ENCODE measurements at places on chromosomes 11 and 22. TPM values are rescaled to one million over a fixed set of nuclear protein-coding genes. Genes with fewer than 3 reads are reported as not detected.

DNA sequence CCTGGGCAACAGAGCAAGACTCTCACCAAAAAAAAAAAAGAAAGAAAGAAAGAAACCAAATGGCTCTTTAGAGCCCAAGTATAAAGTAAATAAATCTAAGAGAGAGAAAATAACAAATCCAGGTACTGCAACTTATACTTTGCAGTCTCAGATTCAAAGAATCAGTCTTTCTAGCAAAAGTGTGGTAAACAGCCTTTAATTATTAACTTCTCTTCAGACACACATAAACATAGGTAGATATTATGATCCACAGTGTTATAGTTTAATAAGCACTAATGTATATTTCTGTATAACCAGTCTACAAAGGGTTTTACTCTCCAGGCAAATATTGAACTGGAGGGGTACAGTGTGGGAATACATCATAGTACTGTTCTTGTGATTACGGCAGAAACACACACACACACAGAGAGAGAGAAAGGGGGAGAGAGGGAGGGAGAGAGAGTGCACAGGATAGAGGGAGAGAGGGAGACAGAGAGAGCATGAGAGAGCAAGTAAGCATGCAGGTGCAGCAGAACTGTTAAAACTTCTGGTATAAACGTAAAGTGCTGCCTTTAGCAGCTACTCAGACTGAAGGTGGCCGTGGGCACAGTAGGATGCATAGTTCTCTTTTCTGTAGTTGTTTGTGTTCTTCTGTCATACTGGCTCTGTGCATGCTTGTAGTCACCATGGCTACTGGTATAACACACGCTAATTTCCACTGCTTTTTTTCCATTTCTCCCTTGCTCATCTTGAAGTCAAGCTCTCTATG, 32.3 kb downstream of the MTMR2 start:
- DNase-seq: peak; percentile 58

DNA sequence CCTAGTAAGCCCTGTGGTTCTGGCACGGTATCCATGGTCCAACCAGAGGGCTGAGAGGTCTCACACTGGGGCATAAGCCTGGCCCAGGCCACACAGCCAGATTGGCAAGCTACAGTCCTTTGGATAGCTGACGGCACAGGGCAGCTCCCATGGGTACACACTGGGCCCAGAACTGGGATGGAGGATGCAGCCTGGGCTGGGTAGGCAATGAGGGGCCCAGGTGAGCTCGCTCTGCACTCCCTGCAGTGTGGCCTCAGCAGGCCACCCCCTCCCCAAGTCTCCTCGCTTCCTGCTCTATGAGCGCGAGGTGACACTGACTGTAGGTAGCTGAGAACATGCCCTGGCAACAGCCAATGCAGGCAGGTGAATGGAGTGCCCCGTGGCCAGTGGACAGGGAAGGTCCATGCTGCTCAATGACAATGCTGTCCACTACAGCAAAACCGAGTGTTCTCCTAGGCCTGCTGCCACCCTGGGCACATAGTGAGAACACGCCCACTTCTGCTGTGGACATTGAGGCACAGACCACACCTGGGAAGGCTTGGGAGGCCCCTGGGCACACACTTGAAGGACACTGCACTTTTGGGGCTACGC, 3.8 kb downstream of the ARVCF start:
- DNase-seq: no peak

DNA sequence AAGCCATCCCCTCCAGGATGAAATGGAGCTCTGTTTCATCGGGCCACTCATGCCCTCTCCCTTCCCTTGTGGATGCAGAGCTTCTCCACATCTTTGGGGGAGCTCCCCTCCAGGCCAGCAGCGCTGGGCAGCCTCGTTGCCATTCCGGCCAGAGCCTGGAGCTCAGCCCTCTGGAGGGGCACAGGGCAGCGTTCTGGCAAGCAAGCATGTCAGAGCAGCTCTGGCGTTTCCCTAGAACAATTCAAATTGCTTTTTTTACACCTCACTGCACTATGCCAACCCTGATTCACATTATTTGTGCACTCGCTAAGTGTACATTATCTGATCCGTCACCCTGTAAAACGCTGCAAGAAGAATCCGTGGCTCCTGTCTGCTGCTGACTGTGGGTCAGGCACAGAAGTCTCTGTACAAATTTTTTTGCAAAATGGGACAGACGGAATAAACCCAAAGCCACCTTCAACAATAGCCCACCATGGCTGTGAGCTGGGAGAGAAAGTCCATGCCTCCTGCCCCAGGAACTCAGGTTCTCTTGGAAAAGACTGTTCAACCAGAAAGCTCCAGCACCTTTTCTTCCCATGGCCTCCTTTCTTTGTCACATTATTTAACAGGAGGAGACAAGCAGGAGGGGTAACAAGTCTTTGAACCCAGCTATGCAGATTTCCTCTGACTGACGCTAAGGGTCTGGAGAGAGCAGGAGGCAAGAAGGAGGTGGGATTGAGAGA, 139.5 kb upstream of the CADM1 start:
- DNase-seq: no peak

- DNase-seq: peak; percentile 4
Measured at GRCh38 chr11:83671289-83671688, 385.1 kb upstream of the CCDC90B start.

- DNase-seq: no peak
Measured at GRCh38 chr11:113131036-113131775, 170.0 kb downstream of the NCAM1 start.

DNA sequence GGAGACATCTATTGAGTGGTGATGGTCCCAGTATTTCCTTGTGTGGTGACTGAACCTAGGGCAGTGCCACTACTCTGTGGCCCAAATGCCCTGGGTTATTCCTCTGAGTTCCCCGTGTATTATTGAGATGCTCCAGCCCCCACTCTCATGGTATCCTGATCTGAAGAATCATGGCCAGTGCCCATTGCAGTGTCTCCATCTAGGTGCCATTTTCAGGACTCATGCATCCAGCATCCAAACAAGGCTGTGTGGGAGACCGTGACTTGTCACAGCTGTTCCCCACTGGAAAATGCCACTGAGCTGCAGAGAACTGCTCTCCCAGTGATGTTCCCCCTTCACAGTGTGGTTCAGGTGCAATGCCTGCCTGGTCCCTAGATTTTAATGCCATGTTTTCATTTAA, 24.7 kb downstream of the GGTLC2 start:
- DNase-seq: no peak

- peak; percentile 59 for DNase-seq
Measured at GRCh38 chr11:128725630-128726319, 31.9 kb downstream of the FLI1 start.

GRCh38 chr22:20066617-20067383, 13.2 kb upstream of the DGCR8 start:
- no peak for DNase-seq

GRCh38 chr22:41576877-41577276, 12.8 kb downstream of the PMM1 start:
- DNase-seq: peak; percentile 52

GRCh38 chr11:12008790-12009616, 577 bp upstream of the DKK3 start:
- DNase-seq: peak; percentile 46

GRCh38 chr11:101456812-101457211, 127.0 kb downstream of the TRPC6 start:
- peak; percentile 52 for DNase-seq

GRCh38 chr11:102967497-102967896, 12.0 kb upstream of the MMP13 start:
- no peak for DNase-seq

- no peak for DNase-seq
Measured at GRCh38 chr22:24225951-24226350, 18.9 kb downstream of the GGT5 start.

DNA sequence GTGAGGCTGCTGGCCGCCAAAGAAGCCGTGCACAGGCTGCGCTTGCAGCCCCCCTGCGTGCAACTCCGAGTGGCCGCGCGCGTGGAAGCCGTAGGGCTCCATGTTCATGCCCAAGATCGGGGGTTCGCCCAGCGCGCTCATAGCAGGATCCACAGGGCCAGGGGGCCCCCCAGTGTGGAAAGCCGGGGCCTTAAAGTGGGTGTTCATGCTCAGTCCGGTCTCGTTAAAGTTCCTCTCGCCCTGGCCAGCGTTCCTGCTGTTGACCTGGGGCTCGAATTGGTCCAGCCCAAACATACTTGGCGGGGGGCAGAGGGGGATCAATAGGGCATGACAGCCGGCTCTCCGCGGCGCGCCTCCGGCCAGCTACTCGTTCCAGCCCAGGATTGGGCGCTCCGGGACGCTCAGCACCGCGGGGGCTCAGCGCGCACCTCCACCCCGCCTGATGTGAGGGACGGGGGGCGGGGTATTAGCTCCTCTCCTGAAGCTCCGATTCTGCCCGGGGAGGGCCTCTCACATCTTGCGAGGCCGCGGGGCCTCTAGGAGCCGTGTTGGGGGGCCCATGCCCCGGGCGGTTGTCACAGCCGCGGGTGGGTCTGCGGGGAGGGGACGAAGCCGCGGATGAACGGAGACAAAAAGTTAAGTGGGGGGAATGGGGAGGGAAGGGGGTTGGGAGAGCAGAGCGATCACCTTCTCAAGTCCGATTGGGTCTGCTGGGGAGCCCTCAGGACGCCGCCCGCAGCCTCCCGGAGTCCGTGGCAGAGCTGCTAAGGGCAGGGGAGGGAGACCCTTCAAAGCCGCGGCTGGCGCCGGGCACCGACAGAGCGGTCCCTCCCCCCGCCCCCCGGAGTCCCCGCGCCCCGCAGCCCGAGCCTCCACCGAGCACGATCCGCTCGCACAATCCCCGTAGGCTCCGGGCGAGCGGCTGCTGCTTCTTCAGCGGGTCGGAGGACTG, 1.0 kb downstream of the MN1 start:
- no peak for DNase-seq

GRCh38 chr11:13698132-13698531, 29.7 kb downstream of the FAR1 start:
- no peak for DNase-seq

GRCh38 chr11:79458709-79459108, 17.9 kb upstream of the TENM4 start:
- DNase-seq: no peak

- no peak for DNase-seq
Measured at GRCh38 chr11:47587723-47588326, 1.3 kb downstream of the FAM180B start.

DNA sequence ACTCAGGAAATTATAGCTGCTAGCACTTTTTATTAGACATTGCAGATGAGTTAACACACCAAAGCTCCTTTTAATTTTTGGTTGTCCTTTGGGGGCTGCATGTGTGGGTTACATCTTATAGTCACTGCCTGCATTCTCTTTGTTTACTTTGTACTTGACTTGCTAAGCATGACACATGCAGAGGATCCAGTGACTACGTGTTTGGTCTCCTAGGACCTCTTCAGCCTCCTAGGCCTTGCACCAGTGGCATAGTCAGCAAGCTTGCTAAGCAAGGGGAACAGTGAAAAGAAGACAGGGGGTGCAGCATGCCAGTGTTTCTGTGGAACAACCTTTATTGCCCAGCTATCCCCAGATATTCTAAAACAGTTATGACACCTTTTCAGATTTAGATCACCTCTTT, 108.2 kb downstream of the PAX6 start:
- peak; percentile 67 for DNase-seq

Gene NFRKB
- 28.9 TPM for total RNA-seq

Gene SLC22A6
- not detected for total RNA-seq

Gene FOLR3
- not detected for total RNA-seq

Gene FXYD2
- total RNA-seq: not detected

Gene PRDM11
- 2.2 TPM for total RNA-seq
